Occipital lobe (tissue), 3 donors: ENCODE measurements at places on chromosomes 1 and 21.
A peak's percentile ranks its signal among the peaks of the same experiment; 100 is the strongest.

- no peak for DNase-seq
Observed at GRCh38 chr1:226980565-226981385, 40.7 kb downstream of the COQ8A start.

DNA sequence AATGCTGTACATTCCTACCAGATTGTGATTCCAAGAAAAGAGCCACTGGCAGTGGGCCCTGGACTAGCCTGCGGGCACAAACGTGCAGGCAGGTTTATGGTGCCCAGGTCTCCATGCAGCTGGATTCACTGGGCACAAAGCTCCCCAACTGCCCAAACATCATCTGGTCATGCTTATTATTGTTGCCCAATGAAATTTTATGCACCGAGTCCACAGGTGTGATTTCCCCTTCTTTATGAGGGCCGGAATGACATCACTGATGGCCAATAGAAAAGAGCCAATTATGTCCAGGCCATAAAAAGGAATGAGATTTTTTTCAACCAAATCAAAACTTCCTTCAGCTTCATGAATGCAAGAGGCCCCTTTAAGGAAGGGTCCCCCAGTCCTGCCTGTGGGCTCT is 66.2 kb downstream of the ERI3 start:
- DNase-seq: no peak

GRCh38 chr21:31683029-31683428 is 23.5 kb downstream of the SOD1 start:
- DNase-seq: no peak

DNA sequence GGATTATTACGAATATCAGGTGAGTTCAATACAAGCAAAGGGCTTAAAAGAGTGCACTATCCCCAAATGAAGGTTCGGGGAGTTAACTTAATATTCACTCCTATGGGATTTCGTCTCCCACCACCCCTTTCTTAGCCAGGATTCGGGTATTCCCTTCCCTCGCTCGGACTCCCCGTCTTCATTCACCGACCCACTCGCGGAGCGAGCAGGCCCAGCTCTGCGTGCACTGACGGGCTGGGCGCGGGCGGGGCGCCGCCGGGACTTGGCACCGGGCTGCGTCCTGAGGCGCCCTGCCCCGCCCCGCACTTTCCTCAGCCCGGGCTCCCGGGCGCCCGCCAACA is 7.7 kb upstream of the MPZL1 start:
- DNase-seq: no peak

DNA sequence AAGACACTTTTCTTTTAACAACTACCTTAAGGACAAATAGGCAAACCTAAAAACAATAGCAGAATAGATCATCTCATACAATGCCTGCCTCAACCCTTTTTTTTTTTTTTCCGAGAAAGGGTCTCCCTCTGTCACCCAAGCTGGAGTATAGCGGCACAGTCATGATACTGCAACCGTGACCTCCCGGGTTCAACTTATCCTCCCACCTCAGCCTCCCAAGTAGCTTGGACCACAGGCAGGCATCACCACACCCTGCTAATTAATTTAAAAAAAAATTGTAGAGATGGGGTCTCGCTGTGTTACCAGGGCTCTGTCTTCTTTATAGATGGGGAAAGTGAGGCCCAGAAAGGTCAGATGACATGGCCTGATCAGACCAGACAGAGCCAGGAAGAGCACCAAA is 7.9 kb downstream of the SH3BGRL3 start:
- DNase-seq: no peak

GRCh38 chr1:154352581-154353459 is 27.5 kb downstream of the ATP8B2 start:
- DNase-seq: peak; percentile 41

GRCh38 chr1:94254073-94254810 is 16.9 kb upstream of the ARHGAP29 start:
- no peak for DNase-seq

GRCh38 chr21:45040739-45041138 is 33.6 kb upstream of the ADARB1 start:
- no peak for DNase-seq
